ENCODE measurements at places on chromosomes 16 and 17.

DNA sequence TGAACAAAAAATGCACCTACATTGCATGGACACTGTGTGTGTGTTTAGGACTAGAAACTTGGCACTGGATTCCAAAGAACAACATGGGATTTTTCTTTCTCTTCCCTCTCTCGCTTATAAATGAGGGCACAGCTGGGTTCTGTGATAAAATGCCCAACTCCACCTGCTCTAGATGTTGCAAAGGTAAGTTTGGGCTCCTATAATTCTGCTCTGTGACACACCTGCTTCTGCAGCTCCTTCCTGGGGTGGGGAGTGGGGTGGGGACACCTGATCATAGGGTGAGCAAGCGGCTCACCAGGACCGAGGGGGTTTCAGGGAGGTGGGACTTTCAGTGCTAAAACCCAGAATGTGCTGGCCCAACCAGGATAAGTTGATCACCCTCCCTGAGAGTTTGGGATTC, 104.3 kb downstream of the AXIN2 start:
- no peak for DNase-seq

- DNase-seq, result no peak
These were observed 15.3 kb upstream of the RASL10B start for GRCh38 chr17:35716173-35716572.

- no peak for DNase-seq
These were observed 39.6 kb downstream of the CYLD start for GRCh38 chr16:50781518-50781917.

- DNase-seq, result no peak
These were observed 26.6 kb downstream of the GOSR2 start for GRCh38 chr17:46949291-46950174.

DNA sequence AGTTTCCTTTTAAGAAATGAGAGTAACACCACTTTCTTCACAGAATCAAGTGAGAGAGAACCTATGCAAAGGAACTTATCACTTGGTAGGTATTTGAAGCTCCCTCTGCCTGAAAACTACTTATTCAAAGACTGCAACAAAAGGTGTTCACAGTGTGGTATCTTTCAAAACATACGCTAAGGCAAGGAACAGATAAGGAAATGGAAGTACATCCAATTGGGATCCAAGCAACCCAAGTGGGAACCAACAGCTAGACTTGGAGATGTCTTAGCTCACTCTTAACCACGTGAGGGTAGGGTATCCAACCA, 431 bp upstream of the PPM1E start:
- no peak for DNase-seq

DNA sequence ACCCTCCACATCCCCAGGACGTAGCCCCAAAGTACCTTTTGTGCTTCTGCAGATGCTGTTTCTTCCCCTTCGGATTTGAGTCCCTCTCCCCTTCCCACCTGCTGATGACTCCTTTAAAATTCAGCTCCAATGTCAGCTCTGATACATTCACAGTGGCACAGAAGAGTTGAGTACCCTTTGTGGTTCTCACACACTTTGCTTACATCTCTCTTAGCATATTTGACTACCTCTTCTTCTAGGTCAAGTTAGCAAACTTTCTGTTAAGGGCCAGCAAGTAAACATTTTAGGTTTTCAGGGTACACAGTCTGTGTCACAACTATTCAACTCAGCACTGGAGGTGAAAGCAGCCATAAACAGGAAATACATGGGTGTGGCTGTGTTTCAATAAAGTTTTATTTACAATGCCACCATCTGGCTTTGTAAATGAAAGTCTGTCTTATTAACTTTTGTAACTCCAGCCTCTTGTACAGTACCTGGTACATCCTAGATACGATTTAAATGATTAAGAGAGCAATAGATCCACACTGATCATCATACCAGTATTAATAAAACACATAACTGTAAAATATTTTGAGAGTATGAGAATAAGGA, 161.7 kb downstream of the SOX9 start:
- no peak for DNase-seq

GRCh38 chr17:40350689-40351358, 13.7 kb downstream of the GJD3 start:
- no peak for DNase-seq

DNA sequence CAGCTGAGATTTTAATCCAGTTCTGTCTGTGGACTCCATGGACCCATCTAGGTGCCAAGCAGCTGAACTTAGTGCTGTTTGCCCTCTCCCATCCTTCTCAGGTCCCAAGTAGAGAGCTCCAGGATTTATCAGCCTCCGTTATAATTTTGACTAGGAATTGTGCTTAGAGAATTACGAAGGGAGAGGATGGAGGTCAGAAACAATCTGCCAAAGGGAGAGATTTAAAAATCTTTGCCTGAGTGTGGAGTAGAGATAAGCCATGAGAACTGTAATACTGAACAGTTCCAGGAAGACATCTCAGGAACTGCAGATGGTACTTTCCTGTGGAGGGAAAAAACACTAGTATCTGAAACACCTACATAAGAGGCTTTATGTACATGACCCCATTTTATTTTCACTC, 27.0 kb downstream of the CEP95 start:
- no peak for DNase-seq
